ENCODE measurements at places on chromosomes 13 and 19. TPM values are rescaled to one million over a fixed set of nuclear protein-coding genes. Genes with fewer than 3 reads are reported as not detected.

DNA sequence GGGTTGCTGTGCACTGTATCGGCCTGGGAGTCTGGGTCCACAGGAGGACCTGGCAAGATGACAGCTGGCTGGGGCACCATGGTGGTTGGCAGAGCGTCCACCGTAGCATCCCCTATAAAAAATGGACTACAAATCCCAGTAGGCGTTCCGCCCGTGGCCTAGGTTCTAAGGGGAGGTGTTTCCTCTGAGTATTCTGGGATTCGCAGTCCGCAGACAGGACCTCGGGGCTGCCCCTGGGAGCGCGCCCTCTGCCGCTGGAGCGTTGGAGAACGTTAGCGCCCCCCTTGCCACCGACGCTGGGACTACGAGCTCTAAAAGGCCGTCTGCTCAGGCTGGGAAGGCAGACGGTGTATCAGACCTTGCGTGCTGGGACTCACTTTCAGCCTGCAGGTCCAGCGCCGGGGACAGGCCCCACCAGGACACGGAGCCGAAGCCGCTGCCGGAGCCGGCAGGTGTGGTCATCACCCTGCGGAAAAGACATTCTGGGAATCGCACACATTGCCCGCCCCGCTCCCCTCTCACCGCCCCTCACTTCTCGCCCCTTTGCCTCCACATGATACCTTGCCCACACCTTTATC is 372 bp downstream of the DNAAF3 start:
- peak; percentile 68 for DNase-seq

GRCh38 chr13:51639171-51639570 is 54.9 kb downstream of the WDFY2 start:
- no peak for DNase-seq

DNA sequence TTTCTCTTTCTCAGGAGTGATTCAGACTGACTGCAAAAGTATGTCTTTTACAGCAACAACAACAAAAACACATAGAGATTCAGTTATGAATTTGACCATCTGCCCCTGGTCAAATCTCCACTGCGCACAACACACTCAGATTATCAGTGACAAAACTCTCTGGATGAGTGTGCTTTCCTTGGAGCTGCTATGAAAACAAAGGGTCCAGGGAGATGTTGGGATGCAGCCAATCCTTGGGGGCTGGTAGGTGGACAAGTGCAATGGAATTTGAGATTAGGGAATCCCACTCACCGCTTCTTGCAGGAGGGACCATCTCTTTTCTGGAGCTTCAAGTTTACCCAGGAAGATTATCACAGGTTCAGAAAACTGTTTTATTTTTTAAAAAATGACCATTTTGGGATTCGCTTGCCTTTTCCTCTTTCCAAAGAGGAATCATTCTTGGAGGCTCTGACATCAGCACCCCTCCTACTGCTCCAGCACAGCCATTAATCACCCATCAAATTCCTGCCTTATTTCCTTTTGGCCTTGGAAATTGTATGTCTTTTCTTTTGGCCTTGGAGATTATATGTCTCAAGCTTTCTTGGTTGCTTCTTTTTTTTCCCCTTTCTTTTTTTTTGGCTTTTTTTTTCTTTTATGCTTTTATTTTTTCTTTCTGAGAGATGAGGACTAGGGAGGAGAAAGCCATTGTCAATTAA is 311.8 kb downstream of the TSHZ3 start:
- no peak for DNase-seq

DNA sequence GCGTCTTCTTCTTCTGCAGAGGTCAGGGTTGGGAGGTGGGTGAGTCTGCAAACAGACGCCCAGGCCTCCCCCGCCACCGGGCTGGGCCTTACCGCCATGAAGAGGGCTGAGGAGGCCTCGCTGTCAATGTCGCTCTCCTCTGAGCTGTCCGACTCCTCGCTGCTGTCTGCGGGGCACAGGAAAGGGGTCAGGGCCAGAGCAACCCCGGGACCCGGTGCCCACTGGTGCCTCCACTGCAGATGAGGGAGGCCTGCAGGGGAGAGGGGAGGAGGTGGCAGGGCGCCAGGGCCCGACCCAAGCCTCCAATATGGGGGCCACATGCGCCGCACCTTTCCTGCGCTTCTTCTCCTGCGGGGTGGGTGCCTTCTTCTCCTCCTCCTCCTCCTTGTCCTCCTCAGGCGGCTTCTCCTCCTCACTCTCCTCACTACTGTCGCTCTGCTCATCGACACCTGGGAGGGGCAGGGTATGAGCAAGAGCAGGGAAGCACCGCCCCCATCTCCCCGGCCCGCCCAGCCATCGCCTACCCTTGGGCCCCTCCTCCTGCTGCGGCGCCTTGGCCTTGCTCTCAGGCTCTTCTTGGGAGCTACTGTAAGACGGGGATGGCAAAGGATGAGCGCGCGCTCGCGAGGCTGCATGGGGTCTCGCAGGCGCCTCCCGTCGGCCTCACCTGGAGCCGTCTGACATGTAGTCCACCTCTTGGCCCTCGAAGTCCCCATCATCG is 5.5 kb upstream of the PSPN start:
- DNase-seq = no peak

GRCh38 chr13:67642657-67643056 is 412.5 kb upstream of the PCDH9 start:
- no peak for DNase-seq

DHRS12 gene
- total RNA-seq = 2.1 TPM

DNA sequence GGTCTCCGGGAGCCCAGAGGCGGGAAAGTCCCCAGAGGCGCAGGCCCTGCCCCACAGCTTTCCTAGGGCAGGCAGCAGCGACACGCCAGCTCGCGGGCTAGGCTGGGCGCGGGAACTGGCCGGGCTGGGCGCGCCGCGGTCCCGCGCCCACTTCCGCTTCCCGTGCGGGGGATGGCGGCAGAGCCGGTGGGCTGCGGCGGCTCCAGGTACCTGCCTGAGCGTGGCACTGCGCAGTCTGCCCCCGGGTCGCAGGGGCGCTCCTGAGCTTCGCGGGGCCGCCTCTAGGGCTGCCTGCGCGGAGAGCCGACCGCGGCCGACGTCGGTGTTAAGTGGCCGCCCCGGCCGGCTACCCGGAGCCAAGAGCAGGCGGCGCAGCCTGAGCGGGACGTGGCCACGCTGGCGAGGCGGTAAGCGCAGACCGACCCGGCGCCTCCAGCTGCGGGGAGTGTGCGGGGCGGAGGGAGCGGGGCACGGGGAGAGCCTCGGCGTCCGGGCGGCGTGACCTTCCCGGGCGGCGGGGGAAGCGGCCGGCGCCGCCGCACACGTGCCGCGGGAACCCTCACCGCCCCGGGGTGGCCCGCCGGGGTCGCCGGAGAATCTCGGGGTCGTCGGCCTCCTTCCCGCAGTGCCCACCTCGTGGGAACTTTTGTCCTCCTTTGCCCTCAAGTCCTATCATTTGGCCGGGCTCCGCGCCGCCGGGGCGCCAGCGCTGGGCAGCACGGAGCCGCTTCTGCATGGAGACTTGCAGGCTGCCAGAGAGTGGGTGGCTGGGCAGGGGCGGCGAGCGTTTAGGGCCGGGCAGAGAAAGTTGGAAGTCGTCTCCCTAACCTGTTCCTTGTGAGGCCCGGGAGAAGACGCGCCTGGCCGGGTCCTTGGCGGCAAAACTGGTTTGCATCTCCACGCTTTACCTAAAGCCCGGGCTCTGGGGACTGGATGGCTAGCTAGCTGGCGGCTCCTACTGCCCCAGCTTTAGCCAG is 31.4 kb upstream of the MPHOSPH8 start:
- DNase-seq = no peak

CRX gene
- total RNA-seq = not detected

GRCh38 chr13:27131906-27132305 is 39.7 kb downstream of the USP12 start:
- no peak for DNase-seq

CYP2A7 gene
- not detected for total RNA-seq

DNA sequence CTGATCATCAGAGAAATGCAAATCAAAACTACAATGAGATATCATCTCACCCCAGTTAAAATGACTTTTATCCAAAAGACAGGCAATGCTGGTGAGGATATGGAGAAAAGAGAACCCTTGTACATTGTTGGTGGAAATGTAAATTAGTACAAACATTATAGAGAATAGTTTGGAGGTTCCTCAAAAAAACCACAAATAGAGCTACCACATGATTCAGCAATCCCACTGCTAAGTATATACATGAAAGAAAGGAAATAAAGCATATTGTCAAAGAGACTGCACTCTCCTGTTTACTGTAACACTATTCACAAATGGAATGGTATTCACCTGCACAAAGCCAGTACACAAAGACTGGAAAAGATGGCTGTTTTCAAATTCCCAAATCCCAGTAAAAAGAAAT is 1233.7 kb downstream of the PCDH17 start:
- no peak for DNase-seq

ATP7B gene
- 2.7 TPM for total RNA-seq

DNA sequence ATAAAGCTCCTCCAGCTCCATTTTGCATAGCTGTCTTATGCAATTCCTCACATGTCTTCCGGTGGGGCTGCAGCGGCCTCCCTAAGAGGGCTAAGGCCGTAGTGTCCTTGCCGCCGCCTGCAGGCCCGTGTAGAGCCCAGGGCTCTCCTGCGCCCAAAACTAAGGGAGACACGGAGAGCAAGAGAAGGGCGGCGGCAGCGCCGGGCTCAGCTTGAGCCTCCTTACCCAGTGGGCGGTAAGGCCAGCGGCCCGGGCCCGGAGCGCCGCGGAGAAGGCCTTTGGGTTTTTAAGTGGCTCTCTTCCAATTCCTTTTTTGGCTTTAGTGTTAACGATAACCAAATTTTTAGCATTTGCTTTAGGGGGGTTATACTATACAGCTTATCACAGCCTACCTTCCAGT is 30.1 kb downstream of the ZNF677 start:
- DNase-seq = no peak

DNA sequence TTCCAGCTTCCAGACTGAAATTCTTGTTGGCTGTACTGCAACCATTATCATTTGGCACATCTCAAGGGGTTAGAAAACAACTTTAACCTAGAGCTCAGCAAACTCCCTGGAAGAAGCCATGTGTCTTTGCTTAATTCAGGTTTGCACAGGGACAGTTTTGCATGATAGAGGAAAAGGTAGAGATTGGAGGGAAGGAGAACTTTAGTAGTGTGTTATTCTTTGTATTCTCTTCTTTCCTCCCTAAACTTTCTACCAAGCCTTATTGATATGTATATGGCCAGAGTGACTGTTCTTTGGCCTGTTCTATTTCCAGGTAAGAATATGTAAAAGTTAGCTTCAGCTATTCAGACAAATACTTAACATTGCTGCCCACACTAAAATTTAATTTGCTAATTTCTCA is 53.1 kb downstream of the UGGT2 start:
- no peak for DNase-seq

ZNF222 gene
- total RNA-seq = 3.1 TPM

STOML3 gene
- not detected for total RNA-seq

ZNF667 gene
- total RNA-seq = 2.8 TPM

DNA sequence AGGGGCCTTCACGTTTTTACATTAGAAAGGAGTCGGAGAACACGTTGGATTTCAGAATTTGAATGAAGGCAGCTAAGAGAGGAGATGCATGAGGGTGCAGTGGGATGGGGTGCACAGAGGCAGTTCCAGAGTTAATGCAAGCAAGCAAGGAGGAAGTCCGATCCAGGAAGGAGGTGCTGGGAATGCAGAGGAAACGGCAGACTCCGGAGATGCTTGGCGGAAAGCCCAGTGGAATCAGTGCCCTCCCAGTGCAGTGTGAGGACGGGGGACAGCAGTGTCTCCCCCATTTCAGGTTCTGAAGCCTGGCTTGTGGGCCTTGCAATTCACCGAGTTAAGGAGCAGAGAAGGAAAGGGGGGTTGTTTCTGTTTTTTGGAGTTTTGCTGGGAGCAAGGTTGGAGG is 100.4 kb downstream of the COL4A2 start:
- no peak for DNase-seq

- DNase-seq = no peak
Observed at GRCh38 chr13:94280845-94281244, 198.6 kb downstream of the DCT start.

- no peak for DNase-seq
Observed at GRCh38 chr13:24131749-24132148, 28.8 kb upstream of the SPATA13 start.

DCLK1 gene
- not detected for total RNA-seq

ARHGAP45 gene
- total RNA-seq = 0.33 TPM

Measured in HFFc6 (cell line).